Kidney (tissue), 22 donors: ENCODE measurements at places on chromosomes 3 and 15. TPM values are rescaled to one million over a fixed set of nuclear protein-coding genes. Genes with fewer than 3 reads are reported as not detected.
A peak's percentile ranks its signal among the peaks of the same experiment; 100 is the strongest.

DCLK3 gene
- total RNA-seq, result not detected

DNA sequence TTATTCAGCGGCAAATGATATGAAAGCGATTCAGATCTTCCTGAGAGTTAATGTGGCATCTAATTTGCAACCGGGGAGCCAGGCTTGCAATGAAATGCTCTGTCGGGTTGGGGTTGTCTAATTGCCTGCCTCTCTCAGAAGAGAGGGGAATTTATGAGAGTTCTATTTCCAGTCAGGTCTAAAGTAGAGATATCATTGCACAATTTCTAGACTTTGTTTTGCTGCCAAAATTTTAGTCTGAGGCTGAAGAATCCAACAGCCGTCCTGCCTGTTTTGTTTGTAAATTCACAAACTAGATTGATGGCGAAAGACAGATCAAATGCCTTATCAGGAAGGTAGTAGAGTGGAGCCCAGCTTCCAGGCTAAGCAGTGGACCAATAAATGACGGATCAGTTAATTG lies 610 bp downstream of the LIPC start:
- no peak for DNase-seq

DNA sequence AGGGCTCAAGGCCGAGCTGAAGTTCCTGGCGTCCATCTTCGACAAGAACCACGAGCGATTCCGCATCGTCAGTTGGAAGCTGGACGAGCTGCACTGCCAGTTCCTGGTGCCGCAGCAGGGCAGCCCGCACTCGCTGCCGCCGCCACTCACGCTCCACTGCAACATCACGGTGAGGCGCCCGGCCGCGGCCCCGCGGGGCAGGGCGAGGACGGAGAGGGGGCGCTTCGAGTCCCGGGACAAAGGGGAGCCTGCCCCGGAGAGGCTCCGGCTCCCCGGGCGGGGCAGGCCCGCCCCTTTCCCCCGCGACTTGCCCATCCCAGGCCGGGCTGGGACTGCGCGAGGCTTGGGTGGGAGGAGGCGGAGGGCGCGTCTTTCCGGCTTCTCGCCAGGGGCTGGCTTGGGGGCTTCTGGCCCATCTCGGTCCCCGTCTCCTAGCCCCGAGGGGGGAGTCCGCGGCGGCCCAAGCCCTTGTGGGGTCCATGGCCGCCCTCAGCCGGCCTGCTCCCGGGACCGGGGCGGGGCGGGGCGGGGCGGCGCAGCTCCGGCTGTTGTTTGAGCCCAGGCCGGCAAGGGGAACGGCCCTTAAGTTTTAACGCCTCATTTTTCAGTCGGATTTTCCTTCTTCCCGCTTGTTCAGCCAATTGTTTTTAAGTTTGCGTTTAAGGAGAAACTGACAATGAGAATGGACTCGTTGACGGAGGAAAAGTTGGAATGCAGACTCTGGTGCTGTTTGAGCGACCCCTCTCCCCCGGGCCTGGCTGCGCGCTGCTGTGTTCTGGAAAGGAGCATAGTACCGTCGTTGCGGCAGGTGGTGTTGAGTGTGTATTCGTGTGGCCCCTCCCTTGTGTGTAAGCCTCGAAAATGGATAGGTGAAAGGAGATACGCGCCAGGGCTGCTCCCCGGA lies 683 bp downstream of the UBE2Q2 start:
- peak; percentile 74 for DNase-seq

PLA2G4D gene
- not detected for total RNA-seq

SPINT1 gene
- 114 TPM for total RNA-seq

DNA sequence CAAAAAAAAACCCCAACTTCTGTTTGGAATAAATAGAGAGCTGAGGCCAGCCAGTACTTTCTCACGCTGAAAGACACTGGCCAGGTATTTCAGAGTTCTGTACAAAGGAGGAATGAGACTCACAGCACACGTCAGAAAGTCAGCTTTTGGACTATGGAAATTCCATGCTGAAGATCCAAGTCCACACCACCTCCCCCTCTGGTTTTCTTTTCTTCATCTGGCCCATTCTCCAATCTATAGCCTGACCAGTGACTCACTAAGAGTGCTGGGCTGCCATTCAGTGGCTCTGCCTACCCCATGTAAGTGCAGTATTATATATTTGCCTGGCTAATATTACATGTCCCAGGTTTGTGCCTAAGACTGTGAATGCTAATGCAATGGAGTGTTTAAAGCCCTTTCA lies 13.9 kb downstream of the BOC start:
- no peak for DNase-seq

CLRN1 gene
- total RNA-seq, result not detected

DNA sequence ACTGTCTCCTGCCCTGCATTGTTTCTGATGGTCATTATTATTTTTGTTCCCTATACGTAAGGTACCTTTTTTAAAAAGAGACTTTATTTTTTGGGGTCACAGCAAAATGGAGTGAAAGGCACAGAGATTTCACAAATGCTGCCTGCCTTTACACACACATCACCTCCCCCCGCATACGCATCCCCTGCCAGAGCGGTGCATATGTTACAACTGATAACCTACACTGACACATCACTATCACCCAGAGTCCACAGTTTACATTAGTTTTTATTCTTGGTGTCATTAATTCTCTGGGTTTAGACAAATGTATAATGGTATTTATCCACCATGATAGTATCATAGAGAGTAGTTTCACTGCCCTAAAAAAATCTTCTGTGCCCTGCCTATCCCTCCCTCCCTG lies 43.6 kb upstream of the KLF13 start:
- no peak for DNase-seq

KLHL40 gene
- total RNA-seq, result not detected

DNA sequence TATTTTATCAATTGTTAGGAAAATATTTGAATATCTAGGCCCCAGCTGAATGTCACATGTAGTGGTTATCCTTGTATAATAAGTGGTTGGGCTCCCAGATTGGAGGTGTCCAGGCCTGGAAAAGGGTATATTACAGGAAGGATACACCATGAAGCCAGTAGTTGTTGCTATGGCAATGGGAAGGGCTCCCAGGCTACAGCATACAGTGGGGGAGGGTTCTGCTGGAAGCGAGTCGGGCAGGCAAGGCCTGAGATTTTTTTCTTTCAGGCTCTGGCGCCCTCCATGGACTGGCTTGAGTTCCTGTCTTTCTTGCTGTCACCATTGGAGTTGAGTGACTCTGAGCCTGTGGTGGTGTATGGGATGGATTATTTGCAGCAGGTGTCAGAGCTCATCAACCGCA lies 8.9 kb downstream of the ECE2 start:
- DNase-seq, result peak; percentile 82

ANXA2 gene
- total RNA-seq, result 867 TPM

DNA sequence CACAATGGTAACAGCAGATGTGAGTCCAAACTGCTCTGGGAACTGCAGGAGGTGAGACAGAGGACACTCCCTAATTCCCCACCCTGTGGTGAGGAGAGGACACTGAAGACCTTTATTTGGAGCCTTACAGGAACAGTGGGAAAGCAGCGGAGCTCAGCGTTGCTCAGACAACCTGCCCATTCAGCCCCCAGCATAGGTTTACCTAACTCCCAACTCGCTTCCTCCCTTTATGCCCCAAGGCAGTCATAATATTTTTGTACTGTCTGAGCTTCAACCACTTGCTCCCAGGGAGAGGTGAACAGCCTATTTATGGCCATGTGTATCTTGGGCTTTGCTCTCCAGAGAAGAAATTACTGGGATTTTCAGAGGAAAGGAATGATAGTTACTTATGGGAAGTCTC lies 34.1 kb downstream of the SHC4 start:
- DNase-seq, result no peak

DNA sequence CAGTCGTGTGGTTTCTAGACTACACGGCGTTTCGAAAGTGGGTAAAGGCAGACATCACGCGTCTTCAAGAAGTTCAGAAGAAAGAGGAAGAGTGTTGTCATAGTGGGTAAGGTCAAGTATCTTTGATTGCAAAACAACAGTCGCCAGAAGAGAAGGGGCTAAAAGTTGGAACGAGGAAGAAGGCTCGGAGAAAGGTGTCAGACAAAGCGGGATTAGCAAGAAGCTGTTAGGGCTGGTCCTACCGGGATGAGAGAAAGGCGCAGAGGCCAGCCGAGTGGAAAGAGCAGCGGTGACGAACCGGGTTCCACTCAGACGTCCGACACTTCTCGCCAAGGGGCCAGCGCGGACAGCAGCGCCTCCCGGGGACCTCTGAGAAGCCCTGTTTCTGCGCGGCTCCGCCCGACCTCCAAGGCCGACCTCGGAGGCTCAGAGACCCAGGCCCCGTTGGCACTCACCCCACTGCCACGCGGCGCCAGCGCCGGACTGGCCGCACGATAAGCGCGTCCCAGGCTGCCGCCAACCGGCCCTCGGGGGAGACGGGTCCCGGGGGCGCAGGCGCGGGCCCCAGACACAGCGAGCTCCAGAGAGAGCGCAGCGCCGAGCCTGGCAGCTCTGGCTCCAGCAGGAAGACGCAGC lies 436 bp downstream of the ADPGK start:
- peak; percentile 60 for DNase-seq

- no peak for DNase-seq
Measured at GRCh38 chr3:160180581-160181216, 44.5 kb upstream of the C3orf80 start.

GBE1 gene
- total RNA-seq, result 36.2 TPM

- DNase-seq, result no peak
Measured at GRCh38 chr3:189914799-189915198, 205.9 kb downstream of the P3H2 start.

- DNase-seq, result no peak
Measured at GRCh38 chr3:118262800-118263402, 771.7 kb downstream of the IGSF11 start.

DNA sequence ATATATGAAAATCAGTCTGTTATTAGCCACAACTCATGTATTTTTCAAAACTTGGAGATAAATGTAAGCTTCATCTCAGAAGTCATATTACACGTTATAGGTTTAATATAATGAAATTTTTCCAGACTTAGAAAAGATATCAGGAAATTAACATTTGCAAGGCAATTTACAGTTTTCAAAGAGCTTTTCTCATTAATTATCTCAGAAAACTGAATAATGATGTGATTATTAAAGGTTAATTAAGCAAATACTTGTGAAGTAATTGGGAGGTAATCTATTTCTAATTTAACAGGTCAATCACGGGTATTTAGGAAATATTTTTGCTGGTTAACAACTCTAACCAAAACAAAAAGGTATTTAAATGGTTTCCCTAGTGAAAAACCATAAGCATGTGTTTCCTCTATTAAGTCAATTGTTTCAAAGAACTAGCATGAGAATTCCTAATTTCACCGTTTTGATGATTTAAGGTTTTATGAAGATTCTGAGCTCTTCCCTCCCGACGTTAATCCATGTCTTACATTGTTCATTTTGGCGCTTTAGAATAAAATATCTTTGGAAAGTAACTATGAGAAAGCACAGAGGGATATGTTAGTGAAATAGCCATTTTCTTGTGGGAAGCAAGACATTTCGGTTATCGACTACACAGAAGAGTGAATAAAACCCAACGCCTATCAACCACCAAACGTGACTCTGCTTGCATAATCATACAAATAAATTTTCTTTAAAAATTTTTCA lies 1.5 kb upstream of the NEO1 start:
- DNase-seq, result no peak

DNA sequence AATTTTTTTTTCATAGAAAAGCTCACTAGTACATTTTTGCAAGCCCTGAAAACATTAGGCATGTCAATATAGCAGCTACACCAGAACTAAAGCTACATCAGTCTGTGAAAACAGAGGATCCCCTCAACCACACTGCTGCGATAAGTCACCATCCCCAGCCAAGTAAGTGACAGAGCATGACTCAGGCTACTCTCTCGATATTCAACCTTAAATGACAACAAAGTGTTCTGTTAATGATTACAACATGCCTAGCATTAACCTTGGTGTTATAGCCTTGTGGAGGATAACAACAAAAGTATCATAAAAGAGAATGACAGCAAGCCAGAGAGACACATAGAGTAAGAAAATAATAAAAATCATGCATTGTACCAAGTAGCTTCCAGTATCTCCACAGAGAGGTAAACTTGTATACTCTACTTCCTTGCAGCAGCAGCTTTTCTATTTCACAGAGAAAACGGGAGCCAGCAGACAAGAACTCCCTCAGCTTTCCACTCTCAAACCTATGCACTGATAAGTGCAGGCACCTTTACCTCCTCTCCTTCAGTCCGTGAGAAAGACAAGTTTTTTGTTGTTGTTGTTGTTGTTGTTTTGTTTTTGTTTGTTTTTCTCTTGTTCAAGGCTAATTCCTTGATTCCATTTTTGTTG lies 76.6 kb downstream of the GBE1 start:
- peak; percentile 16 for DNase-seq

GRCh38 chr3:141894524-141895176 lies 18.2 kb downstream of the ATP1B3 start:
- no peak for DNase-seq

DNA sequence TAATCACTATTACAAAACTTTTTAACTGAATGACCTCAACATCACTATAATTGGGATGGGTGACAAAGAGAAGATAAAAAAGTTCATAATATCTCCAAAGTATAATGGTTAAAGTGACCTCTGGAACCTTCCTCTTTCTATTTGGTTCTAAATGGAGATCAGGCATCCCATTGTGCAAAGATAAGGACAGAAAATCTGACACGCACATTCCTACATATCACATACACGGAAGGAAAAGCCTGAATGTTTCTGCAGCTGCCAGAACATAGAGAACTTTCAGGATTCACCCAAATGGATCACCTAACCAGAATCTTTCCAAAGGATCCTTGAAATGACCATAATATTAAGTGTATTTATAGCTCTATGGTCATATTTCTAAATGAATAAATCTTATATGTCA lies 128.2 kb downstream of the TFDP2 start:
- no peak for DNase-seq

IL5RA gene
- total RNA-seq, result 1.1 TPM

GRCh38 chr15:41263891-41264351 lies 32.9 kb downstream of the CHP1 start:
- no peak for DNase-seq

- DNase-seq, result no peak
Measured at GRCh38 chr15:52117549-52117948, 5.0 kb upstream of the BCL2L10 start.

FAIM gene
- total RNA-seq, result 23.0 TPM

DNA sequence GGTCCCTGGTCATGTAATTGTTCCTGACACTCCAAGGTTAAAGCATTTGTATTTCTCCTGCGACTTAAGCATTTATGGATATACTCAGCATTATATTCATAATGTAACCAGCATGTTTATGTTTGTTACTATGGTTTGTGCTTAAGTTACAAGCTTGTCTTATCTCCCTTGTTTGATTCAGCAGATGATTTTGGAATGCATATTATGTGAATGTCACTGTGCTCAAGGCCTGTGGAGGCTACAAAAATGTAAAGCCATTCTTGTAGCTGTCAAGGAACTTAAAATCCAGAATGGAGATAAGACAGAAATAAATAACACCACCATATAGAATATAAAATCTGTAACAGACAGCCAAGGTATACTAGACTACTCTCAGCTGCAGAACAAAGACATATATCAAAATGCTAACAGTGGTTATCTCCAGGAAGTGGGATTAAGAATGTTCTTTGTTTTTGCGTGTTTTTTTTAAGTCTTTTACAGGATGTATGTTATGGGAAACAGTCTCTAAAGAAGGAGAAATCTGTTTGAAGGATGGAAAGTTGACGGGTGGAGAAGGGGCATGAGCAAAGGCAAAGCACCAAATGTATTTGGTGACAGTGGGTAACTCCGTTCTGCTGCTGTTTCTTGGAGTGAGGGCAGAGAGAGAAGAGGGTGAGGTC lies 61.4 kb downstream of the IGF2BP2 start:
- no peak for DNase-seq

RETNLB gene
- not detected for total RNA-seq
